ENCODE measurements at places on chromosomes 2 and 18.

GRCh38 chr18:57931038-57931437, 113.0 kb upstream of the NEDD4L start:
- DNase-seq = no peak

DNA sequence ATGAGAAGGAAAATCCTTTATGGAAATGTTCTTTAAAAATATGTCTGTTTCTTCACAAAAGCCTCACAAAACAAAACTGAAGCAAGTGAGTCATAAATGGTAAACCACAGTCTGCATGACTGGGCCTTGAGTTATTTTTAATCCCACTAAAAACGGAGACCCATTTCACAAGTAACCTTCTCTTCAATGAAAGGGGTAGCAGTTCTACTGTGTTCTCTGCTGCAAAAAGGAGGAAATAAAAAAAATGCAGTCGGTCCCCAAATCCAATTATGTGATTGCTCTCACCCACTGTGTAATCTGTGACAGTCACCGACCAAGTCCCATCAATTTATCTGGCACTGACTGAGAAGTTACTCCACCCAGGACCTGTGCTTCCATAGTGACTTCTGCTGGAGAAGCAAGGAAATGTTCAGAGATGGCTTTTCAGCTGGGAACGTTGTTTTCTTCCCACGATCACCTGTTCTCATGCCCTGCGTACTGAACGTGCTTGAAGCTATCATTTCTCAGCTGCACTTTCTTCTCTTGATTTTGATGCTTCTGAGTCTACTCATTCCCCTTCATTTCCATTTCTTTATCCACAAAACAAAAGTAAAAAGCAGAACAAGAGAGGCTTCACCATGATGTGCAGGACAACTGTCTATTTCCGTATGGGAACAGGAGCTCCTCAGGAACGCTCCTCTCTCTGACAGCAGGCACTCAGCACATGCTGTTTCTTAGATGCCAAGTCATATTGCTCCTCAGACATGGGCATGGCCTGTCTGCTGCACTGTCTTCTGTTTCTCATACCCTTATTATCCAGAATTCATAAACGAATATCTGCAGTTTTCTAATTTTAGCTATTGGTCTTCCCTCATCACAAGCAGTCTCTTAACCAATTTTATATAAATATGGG, 80.0 kb upstream of the TMEM200C start:
- DNase-seq = no peak

GRCh38 chr2:33146102-33146501, 199.3 kb downstream of the LTBP1 start:
- no peak for DNase-seq

GRCh38 chr2:224682134-224682533, 34.0 kb downstream of the CCDC195 start:
- no peak for DNase-seq

DNA sequence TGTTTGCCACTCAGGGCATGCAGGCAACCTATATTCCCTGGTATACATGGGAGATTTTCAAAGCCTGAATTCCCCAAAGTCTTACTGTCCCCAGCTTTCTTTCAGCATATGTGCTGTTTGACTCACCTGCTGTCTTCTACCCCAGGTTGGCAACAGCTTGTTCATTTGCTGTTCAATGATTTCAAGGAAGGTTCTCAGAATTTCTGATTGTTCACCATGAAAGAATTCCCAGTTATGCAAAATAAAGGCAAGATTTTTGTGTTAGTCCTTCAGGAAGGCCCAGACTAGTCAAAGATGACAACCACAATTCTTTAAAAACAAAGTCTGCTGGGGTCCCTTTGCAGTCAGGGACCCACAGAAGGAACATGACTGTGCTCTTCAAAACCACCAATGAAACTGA, 1057.8 kb upstream of the CDH2 start:
- no peak for DNase-seq

DNA sequence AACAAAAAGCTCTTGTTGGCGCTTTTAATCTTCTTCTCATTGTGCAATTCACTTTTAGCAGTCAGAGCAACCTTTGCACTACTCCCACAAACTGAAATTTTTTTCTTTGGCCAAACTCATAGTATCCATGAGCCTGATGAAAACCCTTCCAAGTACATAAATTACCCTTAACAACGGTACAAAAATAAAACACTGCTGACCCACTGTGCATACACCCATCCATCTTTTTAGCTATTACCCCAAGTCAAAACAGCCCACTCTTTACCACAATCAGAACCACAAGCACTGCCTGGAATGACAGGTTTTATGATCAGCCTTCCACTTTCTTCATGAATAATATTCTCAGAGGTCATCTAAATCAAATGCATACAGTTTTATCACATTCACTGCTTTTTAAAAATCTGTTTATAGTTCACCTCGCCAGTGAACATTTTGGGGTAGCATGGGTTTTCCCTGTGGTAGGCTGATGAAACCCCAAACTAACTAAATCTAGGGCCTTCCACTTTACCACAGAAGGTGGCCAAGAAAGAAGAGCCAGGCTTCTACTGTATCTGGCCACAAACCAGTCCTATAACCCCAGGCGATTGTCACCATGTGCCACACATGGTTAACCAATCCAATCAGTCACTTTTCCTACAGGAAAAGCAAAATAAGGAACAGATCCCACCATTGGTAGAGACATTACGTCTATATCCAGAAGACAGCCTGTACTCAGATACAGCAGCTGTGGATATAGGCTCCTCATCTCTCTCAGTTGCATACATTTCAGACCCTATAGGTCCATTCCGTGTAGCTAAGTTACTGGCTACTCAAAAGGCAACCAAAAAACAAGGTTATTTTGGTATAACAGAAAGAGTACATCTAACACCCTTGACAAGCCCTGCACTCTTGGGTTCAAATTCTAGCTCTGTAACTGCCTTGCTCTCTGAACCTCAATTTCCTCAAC, 171.3 kb downstream of the THADA start:
- DNase-seq = no peak

GRCh38 chr2:201157694-201158093, 25.2 kb upstream of the CASP10 start:
- no peak for DNase-seq

DNA sequence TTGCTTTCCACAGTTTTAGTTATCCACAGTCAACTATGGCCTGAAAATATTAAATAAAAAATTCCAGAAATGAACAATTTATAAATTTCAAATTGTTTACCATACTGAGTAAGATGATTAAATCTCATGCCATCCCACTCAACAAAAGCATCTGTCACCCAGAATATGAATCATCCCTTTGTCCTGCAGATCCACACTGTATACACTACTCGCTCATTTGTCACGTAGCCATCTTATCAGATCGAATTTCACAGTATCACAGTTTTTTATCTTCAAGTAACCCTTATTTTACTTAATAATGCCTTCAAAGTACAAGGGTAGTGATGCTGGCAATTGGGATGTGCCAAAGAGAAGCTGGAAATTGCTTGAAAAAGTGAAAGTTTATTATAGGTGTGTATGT, 291.8 kb upstream of the LRATD1 start:
- no peak for DNase-seq

DNA sequence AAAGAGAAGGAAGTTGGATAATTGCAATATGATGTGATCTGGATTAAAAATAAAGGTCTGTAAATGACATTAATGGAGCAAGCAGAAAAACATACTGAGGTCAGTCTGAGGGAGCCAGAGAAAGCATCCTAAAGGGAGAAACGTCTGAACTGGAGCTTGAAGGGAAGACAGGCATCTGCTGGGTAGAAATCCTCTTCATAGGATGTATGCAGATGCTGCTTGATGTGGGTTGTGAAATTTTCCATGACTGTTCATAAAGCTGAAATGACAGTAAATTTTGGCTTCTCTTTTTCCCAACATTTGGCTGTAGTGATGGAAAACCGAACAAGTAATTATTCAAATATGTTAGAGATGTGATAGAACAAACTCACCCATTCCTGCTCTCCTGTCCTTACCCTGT, 287.6 kb downstream of the CAMKMT start:
- no peak for DNase-seq

- no peak for DNase-seq
These were observed 129.7 kb upstream of the PARD3B start for GRCh38 chr2:204415406-204416181.

DNA sequence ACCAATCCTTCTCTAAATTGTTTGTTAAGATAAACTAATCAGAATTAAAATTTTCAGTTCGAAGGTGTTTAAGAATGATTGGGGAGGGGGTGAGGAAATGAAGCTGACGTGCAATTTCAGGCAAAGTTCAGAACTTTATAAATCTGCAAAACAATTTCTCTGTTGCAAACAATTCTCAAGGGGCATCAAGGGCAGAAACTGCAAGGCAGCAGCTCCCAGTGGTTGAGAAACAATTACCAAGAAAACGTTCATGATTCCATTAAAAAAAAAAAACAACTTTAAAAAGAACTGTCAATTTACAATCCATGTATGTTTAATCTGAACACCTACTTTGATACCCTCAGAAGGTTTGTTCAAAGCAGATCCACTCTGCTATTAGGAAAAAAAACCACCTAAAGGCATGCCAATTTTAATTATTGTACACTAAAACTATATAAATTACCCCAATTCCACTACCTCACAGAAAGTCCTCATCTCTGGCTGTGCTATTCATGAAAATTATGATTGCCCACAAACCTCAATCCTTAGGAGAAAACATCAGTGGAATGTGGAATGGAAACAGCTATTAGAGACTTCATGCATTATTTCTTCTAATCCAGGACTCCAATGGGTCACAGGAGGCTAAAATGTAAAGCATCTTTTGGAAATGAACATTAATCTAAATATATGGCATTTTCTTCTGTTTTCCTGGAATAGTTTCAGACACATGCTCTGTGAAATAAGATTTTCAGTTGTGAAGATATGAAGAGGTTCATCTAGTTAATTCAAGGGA, 119.9 kb upstream of the ACVR1C start:
- no peak for DNase-seq

DNA sequence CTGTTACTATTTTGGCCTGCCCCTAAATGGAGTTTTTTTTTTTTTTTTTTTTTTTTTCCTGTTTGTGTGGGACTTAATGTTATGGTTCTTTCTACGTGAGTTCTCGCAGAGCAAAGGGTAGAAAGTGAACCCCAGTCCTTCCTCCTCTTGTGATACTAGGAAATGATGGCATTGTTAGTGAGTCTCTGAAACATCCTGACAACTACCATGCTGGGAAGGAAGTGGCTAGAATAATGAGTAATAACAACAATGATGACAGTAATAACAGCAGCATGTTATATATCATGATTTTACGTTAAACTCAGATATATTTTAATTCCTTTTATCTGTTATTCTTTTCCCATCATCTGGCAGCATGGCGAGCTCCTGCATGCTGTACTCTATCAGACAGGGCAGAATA, 216.2 kb upstream of the LINC00305 start:
- no peak for DNase-seq

- no peak for DNase-seq
These were observed 364.3 kb downstream of the RNF144A start for GRCh38 chr2:7281231-7282201.

GRCh38 chr2:239375278-239376061, 25.4 kb downstream of the HDAC4 start:
- DNase-seq = peak; percentile 30

DNA sequence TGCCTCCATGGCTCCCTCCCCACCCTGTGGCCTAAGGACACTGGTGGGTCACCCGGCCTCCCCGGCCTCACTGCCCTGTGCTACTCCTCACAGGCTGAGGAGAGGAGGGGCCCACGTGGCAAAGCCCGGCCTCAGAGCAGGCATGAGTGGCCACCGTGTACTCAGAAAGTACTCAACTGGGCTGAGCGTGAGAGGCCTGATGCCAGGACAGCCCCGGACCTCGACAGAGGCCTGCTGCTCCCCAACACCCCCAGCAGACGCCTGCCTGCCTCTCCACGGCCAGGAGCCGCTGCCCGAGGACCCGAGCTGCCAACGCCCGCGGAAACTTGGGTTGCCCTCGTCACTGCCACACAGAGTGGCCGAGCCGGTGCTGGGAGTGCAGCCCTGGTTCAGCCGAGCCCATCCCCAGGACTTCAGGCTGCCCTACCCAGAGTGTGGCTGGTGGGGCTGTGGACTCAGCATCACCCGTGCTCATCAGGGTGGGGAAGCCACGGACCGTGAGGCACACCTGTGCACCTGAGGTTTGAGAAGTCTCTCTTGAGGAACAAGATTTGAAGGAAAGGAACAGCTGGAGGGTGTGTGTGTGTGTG, 59.3 kb downstream of the CENPO start:
- no peak for DNase-seq

Data from GM23338 (cell line).